ENCODE measurements at places on chromosomes 3 and 15. TPM values are rescaled to one million over a fixed set of nuclear protein-coding genes. Genes with fewer than 3 reads are reported as not detected.

The IGSF11 gene
- not detected for total RNA-seq

The CYP11A1 gene
- total RNA-seq: not detected

The ARNT2 gene
- total RNA-seq: 11.1 TPM

The LPP gene
- 32.4 TPM for total RNA-seq

The JAGN1 gene
- total RNA-seq: 54.1 TPM

The CHRD gene
- 1.7 TPM for total RNA-seq

The CILP gene
- under 0.01 TPM for total RNA-seq

The USP19 gene
- 57.6 TPM for total RNA-seq

The TCTA gene
- total RNA-seq: 43.2 TPM

The PLCB2 gene
- total RNA-seq: 0.75 TPM

The RAB8B gene
- total RNA-seq: 39.1 TPM

The A4GNT gene
- not detected for total RNA-seq

The CAMKV gene
- 0.06 TPM for total RNA-seq

The GOLGA8S gene
- total RNA-seq: not detected

The BTLA gene
- not detected for total RNA-seq

The CGNL1 gene
- 2.2 TPM for total RNA-seq
